AG09319 (cell line): ENCODE measurements at places on chromosomes 7 and 10.

DNA sequence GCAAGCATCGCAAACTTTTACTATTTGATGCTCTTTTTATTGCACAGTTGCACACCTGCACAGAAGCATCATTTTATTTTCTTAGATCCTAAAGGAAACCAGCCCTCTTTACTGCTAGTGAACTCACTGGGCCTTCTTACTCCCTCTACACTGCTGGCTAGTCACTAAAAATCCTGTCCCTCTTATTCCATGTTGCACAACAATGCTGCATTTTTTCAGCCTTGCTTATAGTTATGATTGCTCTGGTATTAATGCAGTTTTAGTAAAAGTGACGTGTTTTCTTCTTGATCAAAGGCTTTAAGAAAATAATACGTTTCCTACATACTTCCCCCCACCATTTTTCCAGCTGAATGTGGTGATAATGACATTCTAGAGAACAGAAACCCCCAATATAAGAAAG, 132.9 kb upstream of the FAM3C start:
- no peak for DNase-seq

- DNase-seq, result no peak
These were observed 1.7 kb downstream of the ADAM8 start for GRCh38 chr10:133274751-133275683.

DNA sequence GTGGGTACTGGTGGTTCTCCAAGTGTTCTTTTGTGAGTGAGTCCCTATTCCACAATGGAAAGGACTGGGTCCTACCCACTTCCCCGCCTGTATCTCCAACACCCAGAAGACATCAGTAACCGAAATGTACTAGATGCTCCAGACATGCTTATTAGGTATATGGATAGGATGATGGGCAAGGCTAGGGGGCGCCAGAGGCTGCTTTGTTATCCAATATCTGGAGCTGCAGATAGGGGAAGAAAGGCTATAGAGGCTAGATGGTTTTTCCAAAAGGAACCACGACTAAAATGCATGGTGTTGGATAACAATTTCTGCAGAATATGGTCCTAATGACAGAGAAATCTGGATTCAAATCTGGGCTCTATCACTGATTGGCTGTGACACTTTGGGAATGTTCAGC, 56.2 kb upstream of the TM9SF3 start:
- DNase-seq, result no peak

GRCh38 chr10:38027986-38028385, 17.5 kb downstream of the ZNF33A start:
- DNase-seq, result no peak

DNA sequence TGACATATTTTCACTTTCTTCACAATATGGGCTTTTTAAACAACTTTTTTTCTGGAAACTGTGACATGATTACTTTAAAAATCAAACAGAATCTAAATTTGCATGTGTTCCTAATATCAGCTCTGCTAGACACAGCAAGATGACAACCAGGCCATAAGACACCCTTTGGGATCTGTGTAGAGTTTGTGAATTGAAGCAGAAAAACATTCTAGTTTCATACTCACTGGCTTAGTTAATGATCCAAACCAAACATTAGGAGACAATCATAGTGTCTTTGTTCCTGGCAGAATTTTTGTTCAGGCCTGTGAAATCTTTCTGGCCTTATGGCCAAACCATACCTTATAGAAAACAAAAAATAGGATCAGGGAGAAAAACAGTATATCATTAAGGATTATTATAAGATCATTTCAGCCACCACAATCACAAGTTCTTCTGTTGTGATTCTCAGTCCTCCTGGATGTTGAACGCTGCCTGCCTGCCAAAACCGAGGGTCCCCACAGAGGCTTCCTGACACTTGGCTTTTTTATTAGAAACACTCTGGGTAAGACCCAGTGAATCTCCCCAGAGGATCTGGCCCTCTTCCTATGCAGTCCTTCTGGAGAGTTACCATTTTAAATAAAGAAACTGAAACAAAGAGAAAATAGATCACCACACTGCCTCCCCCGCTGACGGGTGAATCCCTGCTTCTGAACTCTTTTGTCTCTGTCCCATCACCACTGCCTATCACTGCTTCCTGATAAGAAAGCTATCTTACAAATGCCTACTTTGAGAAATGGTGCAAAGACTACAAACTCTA, 79.2 kb upstream of the PPP1R3C start:
- DNase-seq, result no peak

GRCh38 chr10:132865851-132866600, 76.3 kb downstream of the CFAP46 start:
- no peak for DNase-seq

- DNase-seq, result no peak
These were observed 47.9 kb downstream of the SP8 start for GRCh38 chr7:20738518-20739481.

GRCh38 chr7:35691366-35691765, 3.6 kb downstream of the HERPUD2 start:
- DNase-seq, result no peak

GRCh38 chr7:79702116-79702515, 248.6 kb upstream of the MAGI2 start:
- peak; percentile 5 for DNase-seq

- DNase-seq, result no peak
These were observed 12.7 kb upstream of the ATP6V1F start for GRCh38 chr7:128849804-128850490.

- DNase-seq, result no peak
These were observed 81.8 kb upstream of the CAV2 start for GRCh38 chr7:116417593-116418345.

DNA sequence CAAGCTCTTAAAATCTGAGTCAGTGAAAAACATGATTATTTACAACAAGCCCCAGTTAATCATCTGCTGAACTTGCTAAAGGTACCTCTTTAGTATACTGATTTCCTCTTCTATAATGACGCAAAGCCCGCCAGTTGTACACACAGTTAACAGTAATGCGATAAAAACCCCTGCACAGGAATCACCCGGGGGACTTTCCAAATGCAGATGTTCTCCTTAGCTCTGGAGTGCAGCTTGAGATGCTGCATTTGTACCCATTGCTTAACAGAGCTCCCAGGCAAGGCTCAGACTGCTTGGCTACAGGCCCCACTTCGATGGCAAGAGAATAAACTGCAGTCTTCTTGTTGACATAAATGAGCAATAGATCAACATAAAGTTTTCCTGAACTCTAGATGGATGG, 279.6 kb upstream of the HGF start:
- DNase-seq, result no peak

DNA sequence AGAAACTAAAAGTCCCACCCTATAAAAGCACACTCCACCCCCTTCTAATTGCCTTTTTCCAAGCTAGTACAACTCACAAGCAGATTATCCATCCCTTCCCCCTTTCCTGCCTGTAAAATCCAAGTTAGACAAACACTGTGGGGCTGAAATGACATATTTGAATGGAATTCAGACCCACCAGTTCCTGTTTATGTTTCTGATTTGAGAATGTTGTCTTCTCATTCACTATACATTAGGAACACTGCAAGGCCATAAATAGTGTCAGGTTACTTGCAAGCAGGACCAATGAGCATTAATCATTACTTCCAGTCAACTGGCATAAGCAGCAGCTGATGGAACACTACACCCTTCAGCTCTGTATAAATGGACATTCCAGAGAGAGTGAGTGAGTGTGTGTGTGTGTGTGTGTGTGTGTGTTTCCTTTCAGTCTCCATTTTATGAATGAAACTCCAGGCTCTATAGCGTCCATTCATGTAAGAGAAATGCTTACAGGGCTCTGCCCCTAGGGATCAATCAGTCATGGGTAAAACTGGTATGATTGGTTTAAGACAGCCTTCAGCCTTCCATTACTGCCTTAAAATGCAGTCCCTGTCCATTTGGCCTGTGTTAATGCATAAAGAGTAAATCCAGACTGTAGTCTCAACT, 69.3 kb downstream of the ETV1 start:
- peak; percentile 99 for DNase-seq

GRCh38 chr10:129135624-129136023, 331.4 kb upstream of the MGMT start:
- no peak for DNase-seq

DNA sequence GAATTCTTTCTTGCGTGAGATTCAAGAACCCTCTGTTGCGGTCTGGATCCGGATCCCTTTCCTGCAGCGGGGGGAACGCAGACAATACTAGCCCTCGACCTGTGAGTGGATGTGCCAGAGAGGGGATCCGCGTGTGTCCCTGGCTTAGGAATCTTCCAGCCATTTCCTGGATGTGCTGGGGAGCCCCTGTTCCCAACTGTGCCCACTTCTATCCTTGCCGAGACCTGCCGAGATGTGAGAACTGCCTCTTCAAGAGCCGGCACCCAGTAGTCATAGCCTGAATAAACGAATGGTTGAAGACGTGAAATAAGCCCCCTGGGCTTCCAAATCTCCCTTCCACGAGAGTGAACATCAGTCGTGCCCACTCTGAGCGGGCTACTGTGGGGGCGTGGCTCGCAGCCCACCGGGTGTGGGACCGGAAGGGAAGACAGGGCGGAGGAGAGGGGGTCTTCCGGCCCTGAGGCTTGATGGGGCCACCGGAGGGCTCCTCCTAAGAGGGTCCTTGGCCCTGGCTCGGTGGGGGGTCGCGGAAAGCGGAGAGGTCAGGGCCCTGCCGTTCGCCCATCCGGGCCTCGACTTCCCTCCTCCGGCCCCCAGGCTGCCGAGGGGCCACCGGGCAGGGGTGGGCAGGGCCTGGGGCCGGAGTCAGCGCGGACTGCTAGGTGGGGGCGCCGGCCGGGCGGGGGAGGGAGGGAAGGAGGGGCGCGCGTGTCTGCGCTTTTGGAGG, 1.3 kb upstream of the CCDC136 start:
- no peak for DNase-seq

GRCh38 chr7:5629941-5630340, 151.5 kb downstream of the RNF216 start:
- DNase-seq, result no peak

DNA sequence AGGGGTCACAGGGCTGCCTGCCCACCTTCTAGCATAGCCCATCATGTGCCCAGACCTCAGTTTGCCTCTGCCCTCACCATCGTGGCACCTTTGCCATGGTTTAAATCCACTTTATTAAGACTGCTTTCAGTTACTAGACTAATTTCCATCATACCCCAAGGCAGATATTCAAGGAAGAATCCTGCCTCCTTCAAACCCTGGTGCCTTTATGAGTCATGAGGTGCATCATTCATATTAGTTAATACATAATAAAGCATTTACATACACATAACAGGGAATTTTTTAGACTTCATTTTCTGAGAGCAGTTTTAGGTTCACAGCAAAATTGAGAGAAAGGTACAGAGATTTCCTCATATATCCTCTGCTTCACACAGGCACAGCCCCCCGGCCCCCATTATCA, 62.8 kb downstream of the CXCL12 start:
- DNase-seq, result no peak

- no peak for DNase-seq
These were observed 215.4 kb downstream of the COBL start for GRCh38 chr7:51101111-51101757.

- no peak for DNase-seq
These were observed 3.0 kb downstream of the STRIP2 start for GRCh38 chr7:129437190-129437589.

DNA sequence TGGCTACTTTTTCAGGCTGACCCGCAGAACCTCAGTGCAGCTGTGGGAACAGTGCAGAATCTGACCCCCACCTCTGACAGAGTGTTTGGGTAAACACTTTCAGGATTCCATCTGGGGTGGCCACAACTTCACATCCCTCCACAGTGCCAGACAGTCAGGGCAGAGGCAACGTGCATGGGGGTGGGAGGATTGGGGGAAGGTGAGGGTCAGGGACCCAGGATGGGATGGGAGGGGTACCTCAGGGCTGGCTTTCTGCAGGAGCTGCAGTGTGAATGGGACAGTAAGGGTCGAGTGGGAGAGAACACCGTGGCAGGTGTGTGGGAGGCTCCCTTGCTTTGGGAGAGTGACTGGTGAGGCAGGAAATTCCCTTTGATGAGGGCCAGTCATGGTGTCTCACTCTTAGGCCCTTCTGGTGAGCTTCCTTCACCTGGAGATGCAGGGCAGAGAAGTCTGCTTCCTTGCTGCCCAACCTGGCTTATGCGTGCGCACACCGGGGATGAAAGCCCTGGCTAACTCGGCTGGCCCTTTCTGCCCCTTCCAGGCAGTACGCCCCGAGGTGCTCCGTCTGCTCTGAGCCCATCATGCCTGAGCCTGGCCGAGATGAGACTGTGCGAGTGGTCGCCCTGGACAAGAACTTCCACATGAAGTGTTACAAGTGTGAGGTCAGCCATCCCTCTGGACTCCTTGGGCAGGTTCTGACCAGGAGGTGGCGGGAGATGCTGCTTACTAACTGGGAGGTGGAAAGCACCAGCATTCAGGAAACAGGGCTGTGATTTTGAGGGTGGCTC, 8.4 kb downstream of the ZYX start:
- no peak for DNase-seq

DNA sequence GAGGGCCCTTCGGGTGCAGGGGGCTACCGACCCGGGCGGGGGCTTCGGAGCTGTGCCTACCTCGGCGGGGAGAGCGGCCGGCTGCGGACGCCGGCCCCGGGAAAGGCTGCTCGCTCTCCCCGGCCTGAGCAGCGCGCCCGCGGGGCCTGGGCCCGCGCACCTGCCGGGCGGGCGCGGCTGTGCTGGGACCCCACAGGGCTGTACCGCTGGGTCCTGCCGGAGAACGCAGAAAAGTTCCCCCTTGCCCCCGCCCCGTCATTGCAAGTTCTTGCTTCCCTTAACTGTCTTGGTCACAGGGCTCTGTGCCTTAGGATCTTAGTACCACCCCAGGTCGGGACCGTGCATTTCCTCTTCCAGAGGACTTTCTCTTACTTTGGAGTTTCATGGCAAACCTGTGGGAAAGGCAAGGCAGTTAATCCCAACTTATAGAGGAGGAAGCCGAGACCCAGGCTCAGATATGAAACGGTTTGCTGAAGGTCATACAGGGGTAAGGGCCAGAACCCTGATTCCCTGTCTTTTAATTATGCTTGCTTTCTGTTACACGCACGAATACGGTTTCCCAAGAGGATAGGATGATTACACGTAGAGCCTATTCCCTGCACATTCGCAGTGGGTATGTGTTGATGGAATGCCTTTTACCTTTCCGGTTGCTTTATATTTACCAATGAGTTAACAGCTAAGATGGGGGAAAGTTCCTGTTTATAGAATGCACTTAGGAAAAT, 652 bp downstream of the PCGF5 start:
- DNase-seq, result no peak

DNA sequence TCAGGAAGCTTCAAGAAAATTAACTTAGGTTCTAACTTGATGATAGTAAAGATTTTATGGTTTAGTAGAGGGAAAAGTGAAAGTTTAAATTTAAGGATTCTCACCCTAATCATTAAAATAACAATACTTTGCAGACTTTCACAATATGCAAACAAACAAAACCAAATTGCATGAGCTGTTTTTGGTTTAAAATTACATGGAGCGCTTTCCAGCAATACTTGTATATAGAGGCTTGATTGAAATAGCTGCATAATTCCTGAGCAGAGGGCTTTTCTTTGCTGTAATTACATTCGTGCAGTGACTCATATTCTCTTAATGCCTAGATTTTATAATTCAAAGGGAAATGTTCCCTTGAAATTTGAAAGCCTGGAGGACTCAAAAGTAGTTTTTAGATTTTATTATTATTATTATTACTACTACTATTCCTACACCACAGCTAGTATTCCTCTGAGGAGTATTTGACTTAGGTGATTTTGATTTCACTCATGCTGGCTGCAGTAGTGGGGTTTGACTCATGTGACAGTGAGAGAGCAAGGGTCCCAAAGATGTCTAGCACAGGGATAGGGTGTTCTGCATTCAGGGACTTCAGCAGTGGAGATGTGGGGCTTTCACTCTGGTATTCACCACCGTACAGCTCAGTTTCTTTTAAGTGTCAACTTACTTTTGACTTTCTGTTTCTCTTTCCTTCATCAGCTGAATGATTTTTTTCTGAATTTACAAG, 138.1 kb downstream of the ADAM22 start:
- no peak for DNase-seq

- no peak for DNase-seq
These were observed 21.5 kb downstream of the ZMIZ1 start for GRCh38 chr10:79090134-79090803.
